ENCODE measurements at places on chromosomes 5 and 9.

DNA sequence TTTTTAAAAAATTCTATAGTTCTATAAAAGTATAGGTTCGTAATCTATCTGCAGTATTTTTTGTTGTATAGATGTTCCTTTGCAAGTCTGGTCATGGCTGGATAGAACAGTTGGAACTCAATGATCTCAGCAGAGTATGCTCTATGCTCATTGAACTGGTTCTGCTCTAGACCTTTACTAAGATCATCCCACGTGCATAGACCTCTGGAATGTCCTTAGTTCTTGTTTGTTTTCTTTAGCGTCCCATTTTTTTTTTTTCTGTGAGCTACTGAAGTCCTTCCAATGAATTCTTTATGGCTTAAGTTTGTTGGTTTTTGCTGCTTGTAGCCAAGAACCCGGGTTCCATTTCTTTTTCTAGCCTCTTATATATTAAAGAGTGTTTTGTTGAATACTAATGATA, 3.5 kb downstream of the TMEM38B start:
- DNase-seq: no peak

DNA sequence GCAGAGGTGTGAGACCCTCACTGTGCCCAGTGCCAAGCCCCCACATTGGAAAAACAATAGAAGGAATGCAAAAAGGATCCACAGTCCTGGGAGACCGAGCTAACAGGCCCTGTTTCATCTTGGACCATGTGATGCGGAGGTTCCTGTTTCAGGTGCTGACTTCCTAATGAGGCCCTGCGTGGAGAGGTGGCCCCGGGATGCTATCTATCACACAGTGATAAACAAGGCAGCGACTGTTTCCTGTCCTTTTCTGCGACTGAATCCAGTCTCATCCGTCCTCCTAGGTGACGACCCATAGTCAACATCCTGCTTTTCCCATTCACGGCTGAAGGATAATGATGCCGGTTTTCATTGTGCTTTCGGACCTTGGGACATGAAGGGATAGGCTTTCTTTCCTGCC, 56.4 kb upstream of the BOD1 start:
- DNase-seq: no peak

DNA sequence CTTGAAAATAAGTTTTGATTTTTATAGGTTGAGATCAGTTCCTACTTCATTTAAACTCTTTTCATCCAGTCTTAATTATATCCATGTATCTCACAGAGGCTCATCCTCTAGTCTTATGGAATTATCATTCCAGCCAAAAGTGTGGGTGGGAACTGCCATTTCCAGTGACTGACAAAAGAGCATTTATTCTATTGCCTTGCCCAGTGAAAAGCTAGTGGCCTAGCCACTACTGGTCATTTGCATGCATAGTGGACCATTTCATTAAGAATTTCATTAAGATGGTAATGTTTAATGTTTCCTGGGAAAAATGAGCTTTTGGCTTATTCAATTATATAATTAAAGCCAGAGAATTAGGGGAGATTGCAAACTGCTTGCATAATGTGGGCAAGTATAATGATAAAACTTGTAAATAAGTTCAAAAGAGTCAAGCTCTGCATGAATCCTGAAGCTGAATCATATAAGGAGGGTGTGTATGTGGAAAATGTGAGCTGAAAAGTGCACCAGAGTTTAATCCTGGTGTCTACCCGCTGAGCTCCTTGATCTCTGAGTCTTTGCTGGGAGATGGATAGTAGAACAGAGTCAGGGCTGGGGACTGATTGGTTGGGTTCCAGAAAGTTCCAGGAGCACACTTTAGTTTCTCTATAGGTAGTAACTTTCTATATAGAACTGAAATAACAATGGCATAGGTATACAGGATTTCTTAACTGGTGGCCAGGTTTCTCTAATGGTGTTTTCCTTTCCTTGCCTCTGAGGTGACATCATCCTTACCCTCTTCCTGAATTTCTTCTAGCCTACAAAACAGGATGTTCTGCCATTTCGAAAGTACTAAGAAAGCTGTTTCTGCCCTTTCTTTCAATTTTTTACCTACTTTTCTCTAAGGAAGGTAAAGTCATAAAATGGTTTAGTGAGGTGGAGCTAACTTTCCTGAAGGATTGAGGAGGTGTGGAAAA, 78.5 kb downstream of the KIF4B start:
- DNase-seq: no peak

DNA sequence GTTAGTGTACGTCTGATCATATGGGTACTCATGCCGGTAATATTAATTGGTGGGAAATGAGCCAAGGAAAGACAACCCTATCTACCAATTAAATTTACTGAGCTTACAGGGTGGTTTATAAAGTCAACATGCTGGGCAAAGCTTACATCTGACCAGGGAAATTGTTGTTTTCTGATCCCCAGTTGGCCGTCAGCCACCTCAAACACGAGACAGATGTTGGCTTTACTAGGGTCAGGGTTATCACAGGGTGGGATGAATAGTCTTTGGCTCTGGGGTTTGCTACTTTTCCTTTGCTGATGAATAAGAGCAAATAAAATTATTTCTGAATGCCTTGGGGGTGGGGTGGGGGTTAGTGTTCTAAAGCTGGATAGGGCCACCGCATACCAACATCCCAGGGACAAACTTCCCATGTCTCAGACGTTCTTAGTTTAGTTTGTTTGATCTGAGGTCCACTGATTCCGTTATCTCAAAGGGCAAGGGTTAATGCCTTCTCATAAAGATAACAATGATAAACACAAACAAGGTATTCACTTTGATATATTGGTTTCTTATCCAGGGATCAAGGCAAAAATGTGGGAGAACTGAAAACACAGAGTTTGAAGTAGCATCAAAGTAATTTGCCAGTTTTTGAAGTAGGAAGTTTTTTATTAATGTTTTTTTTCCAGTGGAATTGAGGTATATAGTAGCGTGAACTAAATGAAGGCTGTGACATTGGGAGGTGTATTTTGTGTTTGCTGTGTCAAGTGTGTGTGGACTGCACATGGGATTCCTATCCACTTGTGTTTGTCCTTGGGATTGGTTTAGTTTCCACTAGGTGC, 109.1 kb upstream of the RPS23 start:
- DNase-seq: no peak

DNA sequence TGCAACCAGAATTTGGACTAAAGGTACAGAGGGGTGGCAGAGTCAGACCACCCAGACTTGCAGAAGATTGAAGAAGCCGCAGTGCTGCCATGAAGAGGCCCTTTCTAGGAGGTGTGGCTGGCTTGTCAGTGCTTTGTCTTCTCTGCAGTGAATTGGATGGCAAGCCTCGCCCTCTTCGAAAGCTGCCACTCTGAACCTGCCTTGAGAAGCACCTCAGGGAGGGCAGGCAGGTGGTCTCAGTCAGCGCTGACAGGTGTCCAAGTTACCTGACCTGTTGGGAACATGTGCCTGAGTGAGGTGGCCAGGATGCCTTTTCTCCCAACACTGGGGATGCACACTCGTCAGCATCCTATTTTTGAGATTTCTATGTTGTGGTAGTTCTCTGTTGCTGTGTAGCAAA, 6.2 kb downstream of the TENT4A start:
- DNase-seq: no peak

DNA sequence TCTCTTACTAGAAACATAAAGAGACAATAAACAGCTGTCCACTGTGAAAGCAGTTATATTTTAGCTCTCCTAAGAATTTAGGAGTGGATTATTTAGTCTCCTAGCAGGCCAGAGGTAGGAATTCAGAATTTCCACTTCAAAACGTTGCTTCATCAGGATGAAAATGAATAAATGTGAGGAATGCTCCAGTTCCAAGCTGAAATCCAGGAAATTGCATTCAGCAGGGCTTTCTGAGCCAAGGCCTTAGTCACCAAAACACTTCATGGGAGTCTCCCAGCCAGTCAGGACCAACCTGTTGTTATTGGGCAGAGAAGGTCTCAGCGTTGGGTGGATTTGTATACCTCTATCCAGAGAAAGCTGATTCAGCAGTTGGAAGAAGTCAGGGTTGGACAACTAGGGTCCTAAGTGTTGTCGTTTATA, 1040.3 kb downstream of the TLE1 start:
- DNase-seq: no peak

- no peak for DNase-seq
These were observed 34.1 kb downstream of the NEK6 start for GRCh38 chr9:124291801-124292396.

GRCh38 chr9:70488098-70488792, 73.8 kb upstream of the KLF9 start:
- DNase-seq: no peak

All from hippocampal formation (tissue), 2 donors.